ENCODE measurements at places on chromosomes 16 and 17.

DNA sequence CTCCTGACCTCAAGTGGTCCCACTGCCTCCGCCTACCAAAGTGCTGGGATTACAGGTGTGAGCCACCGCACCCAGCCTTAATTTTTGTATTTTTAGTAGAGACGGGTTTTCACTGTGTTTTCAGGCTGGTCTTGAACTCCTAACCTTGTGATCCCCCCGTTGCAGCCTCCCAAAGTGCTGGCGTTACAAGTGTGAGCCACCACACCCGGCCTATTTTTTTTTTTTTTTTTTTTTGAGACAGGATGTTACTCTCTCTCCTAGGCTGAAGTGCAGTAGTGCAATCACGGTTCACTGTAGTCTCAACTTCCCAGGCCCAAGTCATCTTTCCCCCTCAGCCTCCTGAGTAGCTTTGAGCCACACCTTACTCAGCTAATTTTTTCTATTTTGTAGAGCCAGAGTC is 3.1 kb upstream of the SNX11 start:
- no peak for DNase-seq

- DNase-seq = no peak
Observed at GRCh38 chr17:43880420-43880991, 26.8 kb downstream of the MPP2 start.

DNA sequence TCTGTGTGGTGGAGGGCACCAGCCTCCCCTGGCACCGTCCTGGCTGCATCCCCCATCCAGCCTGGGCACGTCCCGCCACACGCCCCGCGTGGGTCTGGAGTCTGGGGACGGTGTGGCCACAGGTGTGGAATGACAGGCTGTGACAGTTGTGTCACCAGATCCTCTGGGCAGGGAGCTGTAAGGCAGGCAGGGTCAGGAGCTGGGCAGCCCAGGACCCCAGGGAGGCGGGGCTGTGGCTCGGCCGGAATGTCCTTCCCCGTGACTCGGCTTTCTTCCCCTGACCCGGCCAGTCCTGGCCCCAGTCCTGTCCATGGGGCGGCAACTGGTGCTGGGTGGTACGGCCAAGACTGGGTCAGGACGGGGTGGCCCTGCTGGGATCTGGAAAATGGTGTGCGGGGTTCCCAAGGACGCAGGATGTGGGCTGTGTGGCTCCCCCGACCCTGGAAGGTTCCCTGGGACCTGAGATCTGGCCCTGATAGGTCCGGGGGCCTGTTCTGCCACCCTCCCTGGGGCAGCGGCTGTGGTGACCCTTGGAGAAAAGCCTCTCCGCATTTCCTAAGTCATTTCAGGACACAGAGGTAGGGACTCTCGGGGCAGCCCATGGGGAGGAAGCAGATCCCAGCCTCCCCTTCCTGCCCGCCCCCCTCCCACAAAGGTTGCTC is 3.3 kb upstream of the SLC16A3 start:
- DNase-seq = no peak

GRCh38 chr16:50276801-50277555 is 10.6 kb downstream of the ADCY7 start:
- no peak for DNase-seq
